Ureter (tissue), 1 donor: ENCODE measurements at places on chromosomes 1 and 21.

DNA sequence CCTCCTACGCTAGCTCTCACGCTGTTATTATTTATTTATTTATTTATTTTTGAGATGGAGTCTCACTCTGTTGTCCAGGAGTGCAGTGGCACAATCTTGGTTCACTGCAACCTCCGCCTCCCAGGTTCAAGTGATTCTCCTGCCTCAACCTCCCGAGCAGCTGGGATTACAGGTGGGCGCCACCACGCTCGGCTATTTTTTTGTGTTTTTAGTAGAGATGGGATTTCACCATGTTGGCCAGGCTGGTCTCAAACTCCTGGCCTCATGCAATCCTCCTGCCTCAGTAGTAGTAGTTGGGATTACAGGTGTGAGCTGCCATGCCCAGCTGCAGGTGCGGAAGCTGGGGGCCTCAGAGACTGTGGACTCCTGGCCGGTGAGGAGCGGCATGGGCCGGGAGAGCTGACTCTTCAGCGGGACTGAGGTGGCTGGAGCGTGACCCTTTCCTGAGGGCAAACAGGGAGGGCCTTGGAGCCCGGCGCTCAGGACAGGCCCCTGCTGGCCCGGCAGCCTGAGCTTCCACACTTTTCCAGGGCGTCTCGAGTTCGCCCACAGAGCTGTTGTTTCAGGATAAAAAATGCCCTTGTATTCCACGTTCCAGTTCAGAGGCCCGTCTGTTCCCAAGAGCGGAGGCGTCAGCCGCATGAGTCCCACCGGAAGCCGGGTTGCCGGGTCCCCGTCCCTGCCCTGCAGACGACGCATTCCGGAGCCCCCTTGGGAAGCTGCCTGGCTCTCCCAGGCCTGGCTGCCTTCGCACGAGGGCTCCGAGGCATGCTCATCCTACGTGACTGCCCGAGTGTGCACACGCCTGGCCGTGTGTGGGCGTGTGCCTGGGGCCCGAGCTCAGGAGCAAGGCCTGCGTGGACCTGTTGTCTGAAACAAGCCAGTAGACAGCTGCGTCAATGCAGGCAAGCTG, 126.2 kb downstream of the SIK1 start:
- DNase-seq, result no peak

DNA sequence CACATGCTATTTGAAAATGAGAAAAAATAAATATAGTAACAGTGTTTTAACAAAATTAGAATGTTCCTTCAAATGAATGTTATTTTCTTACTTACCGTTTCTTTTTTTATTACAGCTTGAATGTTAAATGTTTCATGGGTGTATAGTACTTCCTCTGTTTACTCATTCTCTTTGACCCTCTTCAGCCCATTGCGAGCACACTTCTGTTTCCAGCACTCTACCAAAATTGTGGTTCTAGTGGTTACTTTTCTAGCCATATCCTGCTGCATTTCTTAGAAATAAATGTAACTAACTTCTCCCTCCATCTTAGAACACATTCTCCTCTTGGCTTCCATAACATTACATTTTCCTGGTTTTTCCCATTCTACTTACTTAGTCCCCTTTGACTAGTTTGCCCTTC, 190.0 kb upstream of the C1orf105 start:
- DNase-seq, result no peak

DNA sequence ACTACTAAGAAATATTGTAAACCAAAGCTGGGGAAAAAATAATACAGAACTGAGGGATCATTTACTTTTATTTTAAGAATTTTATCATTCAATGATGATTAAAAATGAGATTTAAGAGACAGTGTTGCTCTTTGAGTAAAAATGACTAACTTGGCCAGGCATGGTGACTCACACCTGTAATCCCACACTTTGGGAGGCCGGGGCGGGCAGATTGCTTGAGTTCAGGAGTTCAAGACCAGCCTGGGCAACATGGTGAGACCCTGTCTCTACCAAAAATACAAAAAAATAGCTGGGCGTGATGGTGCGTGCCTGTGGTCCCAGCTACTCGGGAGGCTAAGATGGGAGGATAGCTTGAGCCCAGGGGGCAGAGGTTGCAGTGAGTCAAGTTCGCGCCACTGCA, 21.8 kb upstream of the PLEKHO1 start:
- DNase-seq, result no peak

- peak; percentile 60 for DNase-seq
These were observed 408.1 kb upstream of the USP24 start for GRCh38 chr1:55623311-55623710.

GRCh38 chr1:234965111-234965510, 163.5 kb downstream of the TOMM20 start:
- DNase-seq, result no peak

DNA sequence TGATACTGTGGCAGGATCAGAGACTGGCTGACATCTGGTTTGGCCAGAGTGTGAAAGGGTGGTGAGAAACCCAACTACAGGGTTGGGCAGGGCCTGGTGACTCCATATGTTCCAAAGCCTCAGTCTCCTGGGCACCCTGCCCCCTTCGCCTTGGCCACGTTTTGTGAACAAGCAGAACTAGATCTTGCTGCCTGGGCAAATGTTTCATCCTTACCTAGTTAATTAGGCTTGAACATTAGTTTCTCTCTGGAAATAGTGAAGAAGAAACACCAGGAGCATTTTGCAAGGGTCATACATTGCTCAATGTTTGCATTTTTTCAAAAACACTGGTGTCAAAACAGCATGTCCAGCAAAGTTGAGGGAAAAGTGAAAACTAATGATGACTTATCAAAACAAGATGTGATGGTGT, 60.5 kb downstream of the MAP3K7CL start:
- DNase-seq, result no peak

DNA sequence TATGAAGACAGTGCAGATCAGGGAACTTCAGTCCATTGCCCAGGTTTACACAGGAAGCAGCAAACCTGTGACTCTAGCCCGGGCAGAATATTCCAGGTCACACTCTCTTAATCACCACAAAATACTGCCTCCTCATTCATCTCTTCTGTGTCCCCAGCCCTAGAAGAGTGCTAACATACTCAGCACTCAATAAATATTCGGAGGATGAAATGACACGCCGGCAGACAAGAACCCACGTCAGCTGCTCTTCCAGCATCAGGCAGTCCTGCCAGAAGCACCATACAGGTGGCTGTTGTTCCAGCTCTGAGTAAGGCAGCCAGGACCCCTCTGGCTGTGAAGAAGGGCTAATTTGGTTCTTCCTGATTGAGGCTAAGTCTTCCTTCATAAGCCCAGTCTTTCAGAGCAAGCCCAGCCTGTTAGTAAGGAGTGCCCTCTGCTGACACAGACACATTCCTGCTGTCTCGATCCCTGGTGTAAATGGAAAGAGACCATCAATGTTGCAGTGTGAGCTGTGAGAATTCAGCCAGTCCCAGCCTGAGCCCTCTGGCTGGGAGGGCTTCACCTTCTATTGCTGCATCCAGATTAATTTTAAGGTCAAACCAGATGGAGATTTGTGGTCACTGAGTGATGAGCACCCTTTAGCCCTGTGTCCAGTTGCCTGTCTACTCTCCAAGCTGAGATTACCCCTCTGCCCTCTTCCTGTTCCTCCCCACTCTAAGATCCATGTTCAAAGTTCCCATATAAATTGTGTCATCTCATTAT, 45.0 kb upstream of the KIRREL1 start:
- DNase-seq, result no peak

DNA sequence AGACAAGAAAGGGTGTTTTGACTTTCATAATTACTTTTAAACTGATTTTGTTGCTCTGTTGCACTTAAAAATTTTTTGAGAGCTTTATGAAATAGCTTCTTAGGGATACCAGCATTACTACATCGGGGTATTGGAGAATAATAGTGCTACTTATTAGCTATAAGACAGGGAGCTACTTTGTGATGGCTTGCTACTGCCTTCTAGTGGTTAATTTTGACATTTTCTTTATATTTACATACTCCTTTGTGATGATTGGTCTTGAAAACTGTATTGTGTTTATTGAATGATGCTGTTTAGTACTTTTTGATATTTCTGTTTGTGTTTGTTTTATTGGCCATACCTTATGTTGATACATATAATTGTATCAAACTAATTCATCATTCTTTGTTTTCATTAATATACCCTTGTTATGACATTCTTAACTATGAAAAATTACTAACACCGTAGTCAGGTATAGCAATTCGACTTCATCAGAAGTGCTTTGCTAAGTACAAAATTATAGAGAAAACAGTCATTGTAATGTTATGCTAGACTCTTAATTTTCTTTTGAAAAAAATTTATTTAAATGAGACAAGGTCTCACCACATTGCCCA, 85.5 kb downstream of the CLIC4 start:
- DNase-seq, result no peak

GRCh38 chr1:154265586-154265985, 6.8 kb upstream of the HAX1 start:
- no peak for DNase-seq

GRCh38 chr21:46189959-46190490, 5.8 kb upstream of the SPATC1L start:
- no peak for DNase-seq

DNA sequence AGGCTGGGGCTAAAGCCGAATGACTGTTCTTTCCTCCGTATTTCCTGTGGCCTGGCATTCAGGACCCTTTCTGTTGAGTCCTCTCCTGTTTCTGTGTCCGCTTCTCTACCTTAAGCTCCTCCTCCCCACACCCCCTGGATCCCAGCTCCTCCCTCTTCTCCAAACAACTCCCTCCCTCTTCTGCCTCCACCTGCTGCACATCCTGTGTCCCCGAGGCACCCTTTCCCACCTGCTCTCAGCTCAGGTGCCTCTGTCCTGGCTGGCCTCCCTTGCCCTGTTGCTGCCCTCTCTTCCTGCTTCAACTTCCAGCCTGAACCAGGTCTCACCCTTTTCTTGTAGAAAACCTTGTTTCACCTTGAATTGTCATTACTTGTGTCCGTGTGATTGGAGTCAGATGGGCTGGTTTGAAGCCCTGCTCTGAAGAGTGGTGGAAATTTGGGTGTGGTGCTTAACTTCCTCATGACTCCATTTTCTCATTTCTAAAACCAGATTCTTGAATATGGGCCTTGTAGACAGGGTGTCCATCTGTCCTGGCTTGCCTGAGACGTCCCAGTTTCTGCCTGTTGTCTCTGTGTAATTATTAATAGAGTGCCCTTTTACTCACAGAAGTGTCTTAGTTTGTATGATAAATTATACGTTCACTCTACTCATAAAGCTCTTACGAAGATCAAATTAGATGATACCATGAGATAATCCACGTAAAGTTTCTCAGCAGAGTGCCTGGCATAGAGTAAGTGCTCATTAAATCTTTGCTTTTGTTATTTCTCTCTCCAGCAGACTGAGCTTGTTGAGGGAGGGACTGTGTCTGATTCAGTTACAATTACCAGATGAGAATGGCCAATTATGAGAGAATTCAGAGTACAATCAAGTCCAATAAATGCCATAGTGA, 58.9 kb upstream of the TRABD2B start:
- no peak for DNase-seq

DNA sequence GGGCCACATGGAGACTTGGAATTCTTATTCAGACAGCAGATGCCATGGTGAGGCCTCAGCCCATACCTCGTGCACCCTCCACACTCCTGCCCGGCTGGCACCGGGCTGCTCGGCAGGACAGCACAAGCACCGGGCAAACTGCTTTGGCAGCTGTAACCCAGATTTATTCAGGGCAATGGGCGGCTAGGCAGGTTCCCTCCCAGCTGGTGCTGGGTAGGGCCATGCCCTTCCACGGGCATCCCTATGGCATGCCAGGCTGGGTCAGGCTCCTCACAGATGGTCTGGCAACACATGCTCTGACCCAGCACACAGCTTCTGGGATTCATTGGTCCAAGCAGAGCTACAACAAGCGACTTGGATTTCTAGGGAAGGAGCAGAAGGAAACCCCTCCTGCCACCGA, 53.4 kb downstream of the ATP1A1 start:
- no peak for DNase-seq

GRCh38 chr21:29892379-29892778, 47.4 kb downstream of the GRIK1 start:
- DNase-seq, result no peak

GRCh38 chr1:49389699-49390098, 613.0 kb upstream of the BEND5 start:
- DNase-seq, result no peak

- DNase-seq, result no peak
These were observed 4.4 kb downstream of the SNAP47 start for GRCh38 chr1:227739636-227740035.
